Stimulated activated CD8-positive, alpha-beta memory T cell treated with anti-CD3 and anti-CD28 coated beads, Interleukin-4, amount 100 ng/mL, for 1 hour (primary cell): ENCODE measurements at places on chromosomes 5 and 9.

DNA sequence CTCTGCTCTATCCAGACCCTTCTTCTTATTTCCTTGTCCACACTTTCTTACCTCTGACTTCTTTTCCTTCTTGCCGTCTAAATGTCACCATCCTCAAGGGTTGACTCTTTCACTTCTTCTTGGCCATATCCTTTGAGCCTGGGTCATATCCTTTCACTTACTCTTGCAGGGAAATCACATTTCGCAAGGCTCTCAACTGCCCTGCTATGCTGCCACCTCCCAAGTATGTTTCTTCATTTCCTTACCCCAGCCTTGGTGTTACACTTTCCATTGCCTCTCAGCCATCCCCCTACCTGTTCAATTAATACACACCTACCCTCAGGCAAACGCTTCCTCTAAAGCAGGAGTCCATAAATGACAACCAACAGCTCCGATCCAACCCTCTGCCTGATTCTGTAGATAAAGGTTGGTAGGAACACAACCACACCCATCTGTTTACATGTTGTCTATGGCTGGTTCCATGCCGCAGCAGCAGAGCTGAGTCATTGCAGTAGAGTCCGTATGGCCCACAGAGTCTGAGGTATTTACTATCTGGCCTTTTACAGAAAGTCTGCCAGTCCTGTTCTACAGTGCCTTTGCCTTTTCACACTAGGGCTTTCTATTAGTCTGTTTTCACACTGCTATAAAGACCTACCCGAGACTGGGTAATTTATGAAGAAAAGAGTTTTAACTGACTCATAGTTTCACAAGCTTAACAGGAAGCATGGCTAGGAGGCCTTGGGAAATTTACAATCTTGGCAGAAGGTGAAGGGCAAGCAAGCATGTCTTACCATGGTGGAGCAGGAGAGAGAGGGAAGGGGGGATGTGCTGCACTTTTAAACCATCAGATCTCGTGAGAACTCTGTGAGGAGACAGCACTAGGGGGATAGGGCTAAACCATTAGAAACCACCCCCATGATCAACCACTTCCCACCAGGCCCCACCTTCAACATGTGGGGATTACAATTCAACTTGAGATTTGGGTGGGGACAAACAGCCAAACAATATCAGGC, 97.9 kb downstream of the SV2C start:
- DNase-seq: no peak

- no peak for DNase-seq
Measured at GRCh38 chr5:34495178-34495577, 160.9 kb upstream of the RAI14 start.

- no peak for DNase-seq
Measured at GRCh38 chr5:90133941-90134340, 275.6 kb downstream of the CETN3 start.

GRCh38 chr5:144179226-144179625, 8.6 kb downstream of the KCTD16 start:
- no peak for DNase-seq

DNA sequence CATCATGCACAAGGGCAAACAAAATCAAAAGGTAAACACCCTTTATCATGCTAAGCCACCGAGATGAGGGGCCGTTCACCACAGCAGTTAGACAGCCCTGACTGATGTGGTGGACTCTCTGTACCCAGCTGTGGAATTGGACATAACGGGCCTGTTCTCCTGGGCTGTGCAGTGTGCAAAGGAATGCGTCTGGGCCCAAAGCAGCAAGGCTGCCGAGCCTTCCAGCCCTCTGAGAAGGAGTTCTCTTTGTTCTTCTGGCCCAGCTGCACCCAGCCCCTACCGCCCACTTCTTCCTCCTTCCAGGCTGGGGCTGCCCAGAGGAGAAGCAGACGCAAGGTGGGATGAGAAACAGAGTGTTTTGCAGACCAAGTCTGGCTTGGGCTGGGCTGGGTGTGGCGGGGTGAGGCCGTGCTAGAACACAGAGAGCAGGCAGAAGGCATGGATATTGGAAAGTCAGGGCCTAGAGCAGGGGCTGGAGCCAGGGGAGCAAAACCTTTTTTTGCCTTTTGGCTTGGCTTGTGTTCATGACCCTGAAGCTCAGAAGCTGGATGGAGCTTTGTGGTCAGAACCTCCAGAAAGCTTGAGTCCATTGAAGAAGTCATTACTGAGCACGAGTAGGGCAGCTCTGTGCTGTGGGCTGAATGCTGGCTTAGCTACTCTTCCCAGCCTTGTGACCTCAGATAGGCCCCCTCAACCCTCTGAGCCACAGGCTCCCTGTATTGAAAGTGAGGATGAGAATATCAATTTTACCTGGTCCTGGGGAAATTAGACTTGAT, 49.8 kb upstream of the SH3PXD2B start:
- no peak for DNase-seq

DNA sequence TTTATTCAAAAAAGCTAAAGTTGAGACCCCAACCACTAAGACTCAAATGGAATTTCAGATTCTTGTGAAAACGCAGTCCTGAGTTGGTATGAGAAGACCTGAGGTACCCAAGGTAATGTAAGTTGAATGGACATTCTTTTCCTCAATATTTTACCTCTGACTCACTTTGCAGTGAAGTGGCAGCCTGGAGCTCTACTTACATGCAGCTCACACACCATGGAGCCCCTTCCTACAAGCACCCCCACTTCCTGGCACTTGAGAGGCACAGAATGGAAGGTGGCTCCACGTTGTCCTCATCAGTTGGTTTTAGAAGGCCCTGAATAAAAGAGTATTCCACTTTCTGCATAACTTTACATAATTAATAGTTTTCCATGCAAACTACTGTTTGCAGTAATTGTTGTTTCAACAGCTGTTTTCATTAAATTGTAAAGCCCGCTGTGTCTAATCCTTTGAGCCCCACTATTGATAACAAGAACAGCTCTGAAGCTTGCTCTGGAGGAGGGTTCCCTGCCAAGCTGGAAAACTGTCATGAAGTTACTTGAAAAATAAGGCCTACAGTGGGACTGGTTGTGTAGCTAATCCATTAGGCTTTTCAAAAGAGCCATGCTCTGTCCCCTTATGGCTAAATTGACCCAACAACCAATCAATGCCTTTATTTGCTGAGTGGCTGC, 102.2 kb upstream of the SPATA31D4 start:
- no peak for DNase-seq

DNA sequence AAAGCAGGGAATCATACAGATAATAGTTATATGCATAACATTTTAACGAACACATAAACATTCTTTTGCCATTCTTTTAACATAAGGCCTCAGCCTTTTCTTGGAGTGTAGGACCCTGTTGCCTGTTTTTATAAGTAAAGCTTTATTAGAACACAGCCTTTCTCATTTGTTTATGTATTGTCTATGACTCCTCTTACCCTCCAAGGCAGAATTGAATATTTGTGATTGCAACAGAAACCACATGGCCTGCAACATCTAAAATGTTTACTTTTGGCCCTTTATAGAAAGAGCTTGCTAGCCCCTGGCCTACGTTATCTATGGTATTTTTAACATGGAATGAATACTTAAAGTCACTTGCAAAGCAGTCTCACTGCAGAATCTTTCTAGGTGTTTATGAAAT, 2.6 kb downstream of the SLC31A1 start:
- no peak for DNase-seq

- no peak for DNase-seq
Measured at GRCh38 chr5:156186760-156187159, 140.2 kb upstream of the SGCD start.

- no peak for DNase-seq
Measured at GRCh38 chr9:134908524-134909309, 9.0 kb downstream of the FCN1 start.

- no peak for DNase-seq
Measured at GRCh38 chr9:107674721-107675277, 185.2 kb upstream of the KLF4 start.

- no peak for DNase-seq
Measured at GRCh38 chr9:137128862-137129455, 10.0 kb upstream of the GRIN1 start.

DNA sequence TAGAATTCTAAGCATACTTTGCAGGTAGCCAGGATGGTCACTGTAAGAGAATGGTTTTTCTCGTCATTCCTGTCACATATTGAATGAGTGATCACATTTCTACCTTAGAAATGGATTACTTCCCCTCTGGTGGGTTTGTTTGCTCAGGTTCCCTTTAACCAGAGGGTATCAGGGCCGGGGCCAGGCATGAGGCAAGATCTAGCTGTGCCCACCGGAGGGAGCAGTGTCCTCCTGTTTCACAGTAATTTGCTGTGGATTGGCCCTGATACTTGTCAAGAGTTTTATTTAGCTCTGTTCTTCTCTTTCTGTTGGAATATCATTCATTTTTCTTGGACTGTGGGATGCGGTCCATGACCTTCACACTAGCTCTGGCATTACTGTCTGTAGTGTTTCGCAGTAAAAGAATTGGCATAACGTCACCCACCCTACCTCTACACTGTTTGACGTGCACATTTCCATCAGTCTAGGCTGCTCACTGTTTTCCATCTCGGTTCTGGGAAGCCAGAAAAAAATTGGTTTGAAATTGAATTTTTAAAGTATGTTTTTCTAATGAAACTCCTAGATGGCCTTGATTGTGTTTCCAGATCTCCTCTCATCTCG, 42.4 kb upstream of the ZBED3 start:
- no peak for DNase-seq

GRCh38 chr9:122642226-122642625, 15.2 kb downstream of the OR1B1 start:
- no peak for DNase-seq

GRCh38 chr9:91894536-91894935, 55.5 kb downstream of the ROR2 start:
- no peak for DNase-seq

DNA sequence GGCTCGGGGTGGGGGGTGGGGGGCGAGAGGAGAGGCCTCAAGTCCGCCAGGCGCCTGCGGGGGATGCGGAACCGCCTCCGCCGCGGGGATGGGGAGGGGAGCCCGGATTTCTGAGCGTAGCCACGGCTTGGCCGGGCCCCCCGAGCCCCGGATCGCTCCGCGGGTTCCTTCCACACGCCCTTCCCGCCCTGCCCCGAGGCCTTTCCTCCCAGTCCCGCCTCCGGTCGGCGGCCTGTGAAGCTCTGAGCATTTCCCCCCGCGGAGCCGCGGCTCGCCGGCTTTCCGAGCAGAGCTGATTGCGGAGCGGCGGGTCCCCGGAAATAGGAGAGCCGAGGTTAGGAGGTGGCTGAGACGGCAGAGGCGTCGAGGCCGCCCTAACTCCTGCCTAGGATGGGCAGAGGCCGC, 6.1 kb downstream of the IRX4 start:
- DNase-seq: no peak

DNA sequence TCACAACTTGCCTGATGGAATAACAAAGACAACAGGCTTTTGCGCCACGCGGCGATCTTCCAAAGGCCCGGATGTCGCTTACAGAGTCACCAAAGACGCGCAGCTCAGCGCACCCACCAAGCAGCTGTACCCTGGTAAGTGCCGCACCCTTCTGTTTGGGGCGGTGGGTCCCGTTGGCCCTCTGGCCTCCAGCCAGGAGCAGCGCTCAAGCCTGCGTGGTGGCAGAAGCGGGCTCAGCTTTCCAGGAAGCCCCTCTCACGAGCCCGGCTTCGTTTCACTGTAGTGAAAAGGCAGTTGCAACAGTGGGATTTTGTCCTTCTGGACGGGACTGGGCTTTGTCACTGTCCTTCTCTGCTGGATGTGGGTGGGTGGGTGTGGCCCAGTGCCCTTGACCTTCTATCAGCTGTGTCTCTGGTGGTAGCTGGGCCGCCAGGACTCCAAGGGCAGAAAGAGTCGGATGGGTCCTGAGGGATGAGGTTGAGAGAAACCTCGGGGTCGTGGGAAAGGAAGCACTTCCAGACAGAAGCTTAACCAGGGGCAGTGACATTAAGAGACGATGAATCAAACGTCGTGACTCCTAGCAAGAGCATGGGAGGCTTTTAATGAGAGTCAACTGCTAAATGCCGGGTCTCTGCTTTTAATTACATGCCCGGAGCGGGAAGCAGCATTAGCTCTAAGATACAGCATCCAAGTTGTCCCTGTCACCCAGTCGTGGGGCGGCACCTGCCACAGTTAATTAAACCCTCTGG, 49.5 kb downstream of the COL5A1 start:
- no peak for DNase-seq

DNA sequence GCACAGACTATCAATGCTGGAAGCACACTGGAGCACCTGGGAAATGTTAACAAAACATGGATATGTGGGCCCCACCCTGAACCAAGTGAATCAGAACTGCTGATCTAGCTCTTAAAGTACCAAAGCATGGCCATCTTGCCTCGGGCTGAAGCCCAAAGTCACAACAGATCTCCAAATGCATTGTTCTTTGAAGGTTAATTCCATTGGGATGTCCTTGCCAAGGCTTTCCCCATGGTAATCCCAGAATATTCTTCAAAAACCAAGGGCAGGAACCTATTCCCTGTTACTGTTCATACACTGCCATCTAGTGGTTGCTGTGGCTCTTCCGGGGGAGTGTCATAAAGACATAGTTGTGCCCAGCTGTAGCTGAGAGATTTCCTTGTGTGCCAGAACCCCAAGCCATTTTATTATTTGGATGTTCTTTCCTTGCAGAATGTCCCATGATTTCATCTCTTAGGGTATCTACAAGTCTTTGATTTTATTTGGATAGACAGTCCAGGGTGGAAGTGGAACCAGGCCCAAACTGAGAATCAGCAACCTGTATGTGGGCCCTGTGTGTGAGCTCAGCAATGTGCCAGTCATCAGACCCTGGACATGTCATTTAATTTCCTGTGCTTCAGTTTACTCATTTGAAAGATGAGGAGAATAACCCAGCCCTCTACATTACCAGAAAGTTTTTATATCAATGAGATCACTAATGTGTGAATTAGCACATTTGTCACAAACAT, 290.0 kb downstream of the ACTL7B start:
- DNase-seq: no peak

DNA sequence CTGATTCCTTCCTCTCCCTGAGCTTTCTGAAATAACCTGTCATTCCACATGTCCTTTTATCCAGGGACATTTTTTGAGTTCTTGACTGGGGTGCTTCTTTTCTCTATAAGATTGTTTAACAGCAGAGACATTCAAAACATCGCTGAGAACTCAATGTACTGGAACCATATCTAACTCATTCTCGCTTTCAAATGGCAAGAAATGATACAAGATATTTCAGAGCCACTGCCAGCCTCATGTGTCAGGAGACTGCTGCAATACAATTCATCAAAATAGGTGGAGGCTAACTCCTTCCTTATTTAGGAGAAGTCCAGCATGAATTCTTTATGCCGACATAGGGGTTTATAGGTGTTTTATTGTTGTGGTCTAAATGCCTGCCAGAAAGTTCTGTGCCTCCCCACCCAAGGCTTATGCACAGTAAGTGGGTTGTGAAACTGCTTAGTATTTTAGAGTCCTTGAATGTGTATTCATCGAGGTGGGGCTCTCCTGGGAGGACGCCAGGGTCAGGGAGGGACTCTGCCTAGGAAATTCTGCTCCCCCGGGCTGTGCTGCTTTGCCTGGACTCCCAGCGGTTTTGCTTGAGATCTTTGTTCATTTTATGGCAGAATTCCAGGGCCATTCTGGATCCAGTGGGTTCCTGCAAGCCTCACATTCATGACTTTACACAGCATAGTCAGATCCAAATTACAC, 53.9 kb downstream of the ZNF474 start:
- no peak for DNase-seq

GRCh38 chr5:135242021-135242865, 156.8 kb downstream of the MACROH2A1 start:
- no peak for DNase-seq

- no peak for DNase-seq
Measured at GRCh38 chr5:90381213-90381929, 28.2 kb downstream of the CETN3 start.
